Germinal center (tissue), 1 donor: ENCODE measurements at places on chromosomes 13 and 19.

DNA sequence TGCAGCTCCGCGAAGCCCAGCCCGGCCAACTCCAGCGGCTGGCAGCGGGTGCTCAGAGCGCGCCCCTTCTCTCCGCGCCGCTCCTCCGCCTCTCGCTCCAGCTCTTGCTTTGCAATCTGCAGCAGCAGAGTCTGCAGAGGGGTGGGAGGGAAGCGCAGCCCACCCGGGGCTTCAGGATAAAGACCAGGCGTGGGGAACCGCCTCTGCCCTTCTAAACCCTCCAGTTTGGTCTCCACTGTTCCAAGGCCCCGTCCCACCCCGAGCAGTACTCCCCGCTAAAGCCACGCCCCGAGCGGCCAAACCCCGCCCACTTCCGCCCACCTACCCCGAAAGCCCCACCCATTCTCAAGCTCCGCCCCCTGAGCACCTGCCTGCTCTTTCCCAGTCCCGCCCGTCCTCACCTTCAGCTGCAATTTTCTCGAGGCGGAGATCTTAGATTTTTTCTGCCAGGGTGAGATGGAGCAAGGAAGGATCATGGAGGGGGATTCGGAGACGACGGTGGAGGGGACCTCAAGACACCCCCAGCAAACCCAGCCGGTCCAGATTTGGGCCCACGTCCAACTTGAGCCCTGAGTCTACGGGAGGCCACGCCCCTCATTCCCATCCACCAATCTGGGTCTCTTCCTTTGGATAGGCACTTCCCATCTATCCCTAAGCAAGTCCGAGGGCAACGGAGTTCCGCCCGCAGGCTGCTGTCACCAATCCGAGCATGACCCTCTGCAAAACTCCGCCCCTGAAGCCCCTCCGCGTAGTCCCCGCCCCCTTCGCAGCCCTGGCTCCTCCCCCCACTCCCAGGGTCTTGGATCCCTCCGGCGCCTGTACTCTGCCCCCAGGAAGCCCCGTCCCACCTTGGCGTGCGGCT is 1.1 kb downstream of the TNNI3 start:
- DNase-seq = peak; percentile 72

DNA sequence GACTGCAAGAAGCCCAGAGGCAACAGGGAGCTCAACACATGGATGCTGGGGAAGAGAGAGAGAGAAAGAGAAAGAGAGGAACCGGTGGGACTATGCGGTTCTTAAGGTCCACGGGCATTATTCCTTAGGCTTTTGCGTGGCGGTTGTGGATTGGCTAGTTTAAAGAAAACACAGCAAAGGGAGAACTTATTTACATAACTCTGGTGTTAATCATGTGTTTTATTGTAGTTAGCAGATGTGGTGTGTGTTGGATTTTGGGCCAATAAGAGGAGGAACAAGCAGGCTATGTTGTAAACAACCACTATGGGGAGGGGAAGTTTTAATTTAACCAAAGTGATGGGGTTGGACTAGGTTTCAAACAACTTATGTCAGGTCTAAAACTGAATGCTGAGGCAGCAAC is 275.3 kb upstream of the KLF12 start:
- DNase-seq = no peak

DNA sequence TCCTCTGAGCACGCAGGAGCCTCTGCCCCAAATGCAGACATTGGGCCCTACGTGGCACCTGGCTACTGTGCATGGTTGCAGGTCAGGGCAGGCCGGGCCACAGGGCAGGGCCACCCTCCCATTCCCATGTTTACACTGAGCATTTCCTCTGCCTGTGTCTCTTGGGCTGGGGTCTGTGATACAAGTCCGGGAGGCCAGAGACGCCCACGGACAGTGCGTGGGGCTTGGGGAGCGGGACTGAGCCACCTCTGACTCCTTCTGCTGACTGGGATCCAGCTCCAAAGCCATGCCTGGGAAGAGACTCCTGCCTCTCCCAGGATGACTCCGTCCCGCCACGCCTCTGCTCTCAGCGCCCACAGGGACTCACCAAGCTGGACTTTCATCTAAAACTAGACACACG is 18.8 kb downstream of the GAS6 start:
- no peak for DNase-seq

DNA sequence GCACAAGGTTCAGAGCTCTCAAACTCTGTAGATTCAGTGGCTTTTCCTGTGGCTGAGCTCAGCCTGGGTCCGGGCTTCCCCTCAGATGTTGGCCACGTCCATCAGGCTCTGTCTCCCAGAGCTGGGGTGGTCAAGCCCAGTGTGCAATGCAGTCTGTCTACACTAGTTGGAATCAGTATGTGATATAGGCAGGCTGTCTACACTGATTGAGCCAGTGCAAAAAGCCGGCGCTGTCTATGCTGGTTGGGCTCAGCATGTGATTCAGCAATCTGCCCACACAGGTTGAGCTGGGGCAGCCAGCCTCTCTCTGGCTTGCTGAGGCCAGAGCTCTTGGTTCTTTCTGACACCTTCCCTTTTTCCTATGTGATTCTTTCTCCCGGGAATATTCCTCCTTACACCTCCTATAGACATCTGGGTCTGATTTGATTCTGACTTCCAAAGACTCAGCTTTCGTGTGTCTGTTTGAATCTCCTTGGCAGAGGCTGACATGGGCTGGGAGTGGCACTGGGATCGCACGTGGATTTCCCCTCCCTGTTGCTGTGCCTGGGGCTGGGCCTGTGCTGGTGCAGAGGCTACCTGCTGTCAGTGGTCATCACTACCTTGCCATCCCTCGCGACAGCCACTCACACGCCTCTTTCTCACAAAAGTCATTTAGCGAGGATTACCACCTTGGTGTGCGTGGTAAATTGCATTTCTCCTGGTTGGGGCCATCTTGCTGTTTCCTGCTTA is 9.3 kb downstream of the CHST8 start:
- DNase-seq = no peak

DNA sequence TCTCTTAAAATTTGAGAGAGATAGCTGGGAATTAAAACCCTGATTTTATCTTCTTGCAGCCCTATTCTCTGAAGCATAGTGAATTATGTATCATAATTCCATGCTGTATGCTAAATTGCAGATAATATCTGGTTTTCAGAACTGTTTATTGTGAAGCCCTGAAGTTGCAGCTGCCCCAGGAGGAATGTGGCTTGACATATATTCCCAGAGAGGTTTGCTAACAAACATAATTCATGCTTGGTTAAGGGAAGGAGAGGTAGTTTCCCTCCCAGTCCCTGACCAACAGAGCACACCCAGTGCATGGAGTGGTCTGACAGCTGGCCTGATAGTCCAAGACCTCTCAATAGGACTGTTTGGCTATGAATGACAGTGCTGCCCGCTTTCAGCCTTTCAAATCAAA is 500.6 kb upstream of the MIR17HG start:
- DNase-seq = no peak

GRCh38 chr13:47017476-47017875 is 120.6 kb upstream of the HTR2A start:
- no peak for DNase-seq

GRCh38 chr13:51538591-51539179 is 45.6 kb upstream of the WDFY2 start:
- no peak for DNase-seq

DNA sequence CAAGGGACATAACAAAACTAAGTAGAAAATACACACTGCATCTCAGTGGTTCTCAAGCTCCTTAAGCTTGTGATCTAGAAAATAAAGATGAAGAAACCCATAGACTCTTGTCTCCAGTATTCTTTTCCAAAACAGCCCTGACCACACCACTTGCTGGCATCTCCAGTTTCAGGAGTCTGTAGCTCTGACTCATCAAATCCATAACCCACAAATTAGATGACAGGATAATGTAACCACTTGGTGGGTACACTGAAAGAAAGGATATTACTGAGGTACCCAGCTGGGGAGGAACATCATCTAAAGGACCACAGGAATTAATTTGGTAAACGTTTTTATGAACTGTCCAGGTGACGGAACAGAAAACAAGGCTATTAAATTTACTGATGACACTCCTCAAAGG is 214.7 kb downstream of the VWA8 start:
- DNase-seq = no peak

GRCh38 chr19:52221831-52222375 is 32.1 kb downstream of the PPP2R1A start:
- no peak for DNase-seq

DNA sequence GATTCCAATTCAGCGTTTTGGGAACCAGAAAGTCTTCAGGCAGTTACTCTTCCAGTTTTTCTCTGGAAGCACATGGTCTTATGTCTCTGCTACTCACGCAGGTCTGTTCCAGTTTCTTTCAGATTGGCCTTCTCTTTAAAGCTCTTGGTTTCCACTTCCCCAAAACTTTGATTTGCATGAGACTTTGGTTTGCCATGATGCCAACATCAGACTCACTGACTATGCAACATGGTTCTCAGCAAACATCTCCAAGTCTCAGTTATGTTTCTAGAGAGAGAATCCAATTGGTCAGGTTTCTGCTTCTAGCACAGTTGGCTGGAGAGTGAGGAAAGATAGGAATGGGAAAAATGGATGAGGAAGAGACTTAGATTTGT is 3.1 kb downstream of the AKAP11 start:
- peak; percentile 42 for DNase-seq

GRCh38 chr13:47555235-47555634 is 445.8 kb downstream of the SUCLA2 start:
- DNase-seq = no peak

DNA sequence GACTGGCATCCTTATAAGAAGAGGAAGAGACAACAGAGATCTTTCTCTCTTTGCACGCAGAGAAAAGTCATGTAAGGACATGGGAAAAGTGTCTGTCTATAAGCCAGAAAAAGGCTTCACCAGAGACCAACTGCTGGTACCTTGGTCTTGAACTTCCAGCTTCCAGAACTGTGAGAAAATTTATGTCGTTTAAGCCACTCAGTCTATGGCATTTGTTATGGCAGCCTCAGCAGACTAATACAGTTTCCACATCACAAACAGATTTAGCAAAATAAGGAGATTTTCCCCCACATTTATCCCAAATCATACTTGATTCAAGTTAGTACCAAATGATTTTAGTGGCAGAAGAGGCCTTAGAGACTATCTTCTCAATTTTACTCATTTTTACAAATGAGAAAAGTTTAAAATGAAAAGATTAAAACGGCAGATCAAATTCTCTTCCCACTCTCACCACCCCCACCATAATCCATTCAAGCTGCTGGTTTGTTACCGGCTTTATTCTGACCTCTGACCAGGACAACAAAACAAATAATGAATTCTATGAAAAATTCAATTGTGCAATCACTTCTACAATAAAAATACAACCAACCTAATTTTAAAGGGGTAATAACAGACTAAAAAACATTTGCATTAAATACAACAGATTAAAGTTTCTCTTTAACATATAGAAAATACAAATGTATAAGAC is 316.3 kb downstream of the TBC1D4 start:
- no peak for DNase-seq
